Glomerular endothelial cell (primary cell): ENCODE measurements at places on chromosomes 5 and 9. TPM values are rescaled to one million over a fixed set of nuclear protein-coding genes. Genes with fewer than 3 reads are reported as not detected.

Gene TRIM36
- 2.4 and 3.7 TPM in 2 replicates for total RNA-seq

Gene GRXCR2
- total RNA-seq = not detected in 2 replicates

Gene IFNK
- total RNA-seq = not detected in 2 replicates

Gene PIP5KL1
- total RNA-seq = 3.0 and 3.9 TPM in 2 replicates

Gene FOXI1
- total RNA-seq = not detected in 2 replicates

Gene PTGDS
- total RNA-seq = not detected in 2 replicates

Gene GABBR2
- total RNA-seq = 1.0 and 3.3 TPM in 2 replicates

Gene STK32A
- total RNA-seq = not detected in 2 replicates

Gene ACTL7B
- not detected in 2 replicates for total RNA-seq

Gene HAUS6
- total RNA-seq = 11.1 and 15.0 TPM in 2 replicates

Gene IL3
- total RNA-seq = not detected in 2 replicates

Gene LPAR1
- total RNA-seq = 0.53 and 3.3 TPM in 2 replicates
